ENCODE measurements at places on chromosomes 5 and 9. TPM values are rescaled to one million over a fixed set of nuclear protein-coding genes. Genes with fewer than 3 reads are reported as not detected.

Gene IFNA13
- total RNA-seq, result not detected

Gene SUSD3
- total RNA-seq, result 54.5 TPM

Gene SLCO6A1
- total RNA-seq, result not detected

Gene BAAT
- 0.31 TPM for total RNA-seq

Gene MEIKIN
- total RNA-seq, result not detected

Gene CCDC152
- total RNA-seq, result 4.9 TPM

Gene PLAC8L1
- not detected for total RNA-seq
